ENCODE measurements at places on chromosomes 12 and 14.
A peak's percentile ranks its signal among the peaks of the same experiment; 100 is the strongest.

GRCh38 chr14:101586531-101587430 is 25.5 kb downstream of the DIO3 start:
- DNase-seq = no peak

DNA sequence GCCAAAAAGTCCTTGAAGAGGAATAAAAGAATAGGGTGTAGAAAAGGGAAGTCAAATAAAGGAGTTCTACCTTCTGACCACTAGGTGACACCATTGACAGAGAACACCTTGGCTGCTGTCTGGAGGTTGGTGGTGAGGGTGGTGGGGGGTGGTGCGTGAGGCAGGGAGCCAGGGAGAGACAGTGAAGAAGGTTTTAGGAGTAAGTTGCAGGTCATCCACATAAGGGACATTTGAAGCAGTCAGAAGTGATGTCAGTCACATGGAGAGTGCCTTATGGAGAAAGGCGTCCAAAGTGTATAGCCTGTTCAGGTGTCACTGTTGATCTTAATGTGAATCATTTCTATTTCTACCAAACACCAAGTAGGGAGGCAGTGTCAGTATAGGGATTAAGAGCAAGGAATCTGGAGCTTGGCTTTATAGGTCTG is 279.3 kb upstream of the DDHD1 start:
- DNase-seq = no peak

- no peak for DNase-seq
These were observed 17.0 kb downstream of the RNASE10 start for GRCh38 chr14:20522332-20522731.

- DNase-seq = peak; percentile 37
These were observed at the start of gene DNAH10 for GRCh38 chr12:123761841-123762714. TSS of gene DNAH10 (plus strand) at chr12:123762301. CDS start at chr12:123762337, 36 bp downstream.

DNA sequence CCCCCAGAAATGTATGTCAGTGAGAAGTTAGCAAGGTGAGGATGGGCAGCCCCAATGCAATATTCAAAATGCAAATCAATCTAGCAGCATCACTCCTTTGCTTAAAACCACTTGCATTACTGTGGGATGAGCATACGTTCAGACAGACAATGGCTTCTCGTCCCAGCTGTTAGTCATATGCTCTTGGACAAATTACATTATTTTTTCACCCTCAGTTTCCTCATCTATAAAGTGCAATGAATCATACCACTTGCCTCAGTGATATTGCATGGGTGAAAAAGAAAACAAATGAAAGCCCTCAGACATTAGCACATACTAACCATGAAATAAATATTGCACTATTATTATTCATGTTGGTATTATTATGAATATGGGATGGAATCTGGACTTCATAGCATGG is 132.3 kb downstream of the C12orf75 start:
- no peak for DNase-seq

GRCh38 chr12:49806877-49807276 is 21.3 kb downstream of the NCKAP5L start:
- no peak for DNase-seq

GRCh38 chr12:54404061-54405004 is 14.7 kb downstream of the ITGA5 start:
- DNase-seq = peak; percentile 59

GRCh38 chr14:81474148-81474492 is 59.5 kb downstream of the SEL1L start:
- DNase-seq = no peak

DNA sequence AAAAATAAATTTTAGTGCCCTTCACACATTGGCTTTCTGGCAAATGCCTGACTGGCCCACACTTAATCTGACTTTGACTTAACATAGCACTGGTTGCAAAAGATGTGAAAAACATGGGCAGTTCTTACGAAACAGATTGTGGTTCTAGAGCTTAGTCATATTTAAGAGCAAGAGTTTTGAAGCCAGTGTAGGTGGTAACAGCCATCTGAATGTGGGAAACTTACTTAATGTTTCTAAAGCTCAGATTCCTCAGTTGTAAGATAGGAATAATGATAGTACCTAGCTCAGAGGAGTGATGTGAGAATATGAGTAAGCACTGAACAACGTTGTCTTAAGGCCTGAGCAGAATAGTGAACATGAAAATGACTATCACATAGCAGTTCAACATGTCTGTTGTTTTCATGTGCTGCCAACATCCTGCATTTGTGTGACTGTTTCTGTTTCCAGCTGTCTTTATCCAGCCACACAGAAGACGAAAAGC is 262.7 kb downstream of the SYT1 start:
- DNase-seq = no peak

DNA sequence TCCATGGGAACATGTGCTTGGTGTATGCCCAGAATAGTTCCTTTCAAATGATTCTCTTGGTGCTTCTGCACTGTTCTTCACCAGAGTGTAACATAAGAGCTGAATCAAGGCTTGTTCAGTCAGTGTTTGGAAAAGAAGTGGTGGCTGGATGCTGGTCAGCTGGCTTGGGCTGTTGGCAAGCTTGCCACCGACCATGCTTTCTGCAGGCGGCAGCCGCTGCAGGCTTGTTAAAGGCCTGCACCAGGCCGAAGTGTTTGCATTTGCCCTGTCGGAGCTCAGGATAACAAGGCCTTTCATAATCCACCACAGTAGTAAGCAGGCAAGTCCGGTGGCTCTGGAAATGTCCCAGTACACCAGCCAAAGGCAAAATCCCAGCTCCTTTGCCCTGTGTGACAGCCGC is 26.9 kb downstream of the DAAM1 start:
- peak; percentile 83 for DNase-seq

GRCh38 chr14:24612196-24612595 is 2.7 kb upstream of the GZMH start:
- no peak for DNase-seq

DNA sequence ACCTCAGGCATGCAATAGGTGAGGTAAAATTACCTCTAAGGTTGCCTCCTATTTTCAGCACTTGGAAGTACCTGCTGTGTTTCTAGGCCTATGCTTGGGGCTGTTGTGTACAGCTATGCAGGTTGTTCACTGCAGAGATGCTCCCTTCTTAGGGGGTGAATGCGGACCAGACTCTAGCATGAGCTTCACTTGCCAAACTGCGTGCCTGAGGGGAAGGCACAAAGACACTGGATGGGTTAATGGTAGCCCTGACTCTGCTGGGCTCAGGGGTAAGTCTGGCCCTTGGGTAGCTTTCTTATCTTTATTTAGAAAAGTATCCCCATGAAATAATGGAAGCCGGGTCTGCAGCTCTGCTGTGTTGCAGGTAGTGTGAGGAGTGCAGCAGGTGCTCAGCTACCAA is 35.7 kb downstream of the B4GALNT3 start:
- DNase-seq = no peak

- no peak for DNase-seq
These were observed 9.8 kb downstream of the BEGAIN start for GRCh38 chr14:100577321-100577985.

DNA sequence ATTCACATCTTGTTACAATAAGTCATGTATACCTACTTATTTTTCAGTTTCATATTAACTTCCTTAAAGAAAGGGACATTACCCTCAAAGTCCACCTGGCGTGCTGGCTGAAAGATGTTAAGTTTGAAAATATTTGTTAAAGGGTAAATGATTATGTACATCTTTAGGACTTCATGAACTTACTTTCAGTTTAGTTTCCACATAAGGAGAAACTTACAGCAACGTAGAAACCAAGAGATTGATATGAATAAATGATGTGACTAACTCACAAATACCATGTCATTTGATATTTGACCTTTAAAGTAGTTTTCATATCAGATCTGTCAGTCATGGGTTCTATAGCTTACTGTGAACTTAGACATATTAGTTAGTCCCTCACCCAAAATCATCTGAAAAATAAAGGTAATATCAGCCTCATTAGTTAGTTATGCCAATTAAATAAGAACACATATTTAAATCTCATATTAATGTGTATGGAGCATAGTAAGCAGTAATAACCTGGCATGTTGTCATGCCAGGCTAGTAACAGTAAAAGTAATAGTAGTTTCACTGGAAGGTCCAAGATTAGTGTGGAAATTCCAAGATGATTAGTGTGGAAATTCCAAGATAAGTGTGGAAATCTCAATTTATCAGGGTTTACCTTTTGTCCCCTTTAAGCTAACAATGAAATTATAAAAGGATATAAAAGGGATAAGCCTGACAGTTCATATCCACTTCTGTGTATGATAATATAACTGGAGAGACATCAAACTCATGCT is 1.9 kb upstream of the CLEC2D start:
- no peak for DNase-seq

DNA sequence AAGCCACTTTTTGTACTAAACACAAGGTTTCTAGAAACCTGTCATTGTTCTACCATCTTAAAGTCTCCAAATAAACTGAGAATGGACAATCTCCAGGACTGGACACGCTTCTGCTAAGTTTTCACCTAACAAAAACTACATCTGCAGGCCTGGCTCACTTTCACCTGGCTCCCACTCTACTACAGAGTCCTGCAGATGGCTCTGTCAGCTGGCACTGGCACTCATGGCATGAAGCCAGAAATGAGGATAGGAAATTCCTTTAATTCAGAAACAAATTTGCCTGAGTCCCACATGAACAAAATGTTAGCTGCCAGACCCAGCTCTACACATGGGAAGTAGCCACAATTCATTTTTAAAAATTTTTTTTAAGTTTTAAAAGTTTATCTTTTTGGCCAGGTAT is 42.1 kb downstream of the STXBP6 start:
- DNase-seq = peak; percentile 86

DNA sequence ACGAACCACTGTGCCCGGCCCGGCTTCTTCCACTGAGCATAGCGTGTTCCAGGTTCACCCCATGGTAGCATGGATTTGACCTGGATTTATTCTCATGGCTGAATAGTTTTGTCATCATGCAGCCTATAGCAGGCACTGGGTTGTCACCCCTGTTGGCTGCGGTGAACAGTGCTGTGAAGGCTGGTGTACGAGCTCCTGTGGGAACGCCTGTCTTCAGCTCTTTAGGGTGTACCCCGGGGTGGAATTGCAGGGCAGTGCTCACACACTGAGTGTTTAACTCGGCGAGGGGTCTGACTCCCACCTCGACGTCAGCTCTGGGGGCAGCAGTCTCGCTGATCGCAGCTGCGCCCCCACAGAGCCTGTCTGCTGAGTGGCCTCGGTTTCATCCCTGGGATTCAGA is 15.3 kb downstream of the MMP17 start:
- DNase-seq = no peak

DNA sequence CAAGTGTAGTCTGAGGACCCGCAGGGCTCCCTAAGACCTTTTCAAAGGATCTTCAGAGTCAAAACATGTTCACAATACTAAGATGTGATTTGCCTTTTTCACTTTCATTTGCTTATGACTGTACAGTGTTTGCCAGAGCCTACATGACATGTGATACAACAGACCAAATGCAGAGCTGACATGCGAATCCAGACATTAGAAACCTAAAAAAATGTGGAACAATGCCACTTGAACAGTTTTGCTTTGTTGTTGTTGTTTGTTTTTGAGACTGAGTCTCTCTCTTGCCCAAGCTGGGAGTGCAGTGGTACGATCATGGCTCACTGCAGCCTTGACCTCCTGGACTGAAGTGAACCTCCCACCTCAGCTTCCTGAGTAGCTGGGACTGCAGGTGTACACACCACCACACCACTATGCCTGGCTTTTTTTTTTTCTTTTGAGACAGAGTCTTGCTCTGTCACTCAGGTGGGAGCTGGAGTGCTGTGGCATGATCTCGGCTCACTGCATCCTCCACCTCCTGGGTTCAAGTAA is 5.3 kb upstream of the RAB35 start:
- no peak for DNase-seq

GRCh38 chr14:51445001-51445390 is 204.9 kb downstream of the TMX1 start:
- DNase-seq = no peak

DNA sequence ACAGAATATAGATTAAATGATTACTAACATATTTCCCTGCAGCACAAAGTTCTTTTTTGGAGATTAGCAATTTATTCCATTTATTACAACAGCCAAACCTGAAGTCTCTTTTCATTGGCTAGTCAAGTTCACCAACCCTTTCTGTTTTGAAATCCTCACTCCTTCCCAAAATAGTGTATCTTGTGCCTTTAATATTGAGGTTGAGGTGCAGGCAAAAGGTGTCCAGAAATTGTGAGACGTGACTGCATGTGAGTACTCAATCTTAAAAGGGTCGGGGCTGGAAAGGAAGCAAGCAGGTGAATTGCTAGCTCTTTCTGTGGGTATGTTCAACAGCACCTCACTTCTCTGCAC is 11.1 kb upstream of the FOXN3 start:
- DNase-seq = no peak

- DNase-seq = no peak
These were observed 798.1 kb downstream of the NRXN3 start for GRCh38 chr14:78968265-78968664.

DNA sequence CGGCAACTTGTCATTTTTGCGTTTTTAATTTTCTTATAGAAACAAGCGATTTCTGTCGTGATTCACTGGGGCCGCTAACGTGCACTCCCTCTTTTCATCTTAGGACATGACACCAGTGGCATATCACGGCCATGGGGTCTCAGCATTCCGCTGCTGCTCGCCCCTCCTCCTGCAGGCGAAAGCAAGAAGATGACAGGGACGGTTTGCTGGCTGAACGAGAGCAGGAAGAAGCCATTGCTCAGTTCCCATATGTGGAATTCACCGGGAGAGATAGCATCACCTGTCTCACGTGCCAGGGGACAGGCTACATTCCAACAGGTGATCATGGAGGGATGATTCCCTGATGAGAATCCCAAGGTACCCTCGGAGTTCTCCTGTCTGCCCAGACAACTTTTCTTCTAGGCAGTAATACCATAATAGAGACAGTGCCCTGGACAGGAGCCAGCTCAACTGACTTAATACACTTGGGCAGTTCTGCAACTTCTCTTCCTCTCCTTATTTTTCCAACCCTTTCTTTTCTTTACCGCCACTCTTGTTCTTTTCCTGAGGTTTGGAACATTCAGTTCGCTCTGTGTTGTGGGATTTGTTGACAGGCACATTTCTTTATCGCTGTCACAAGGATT is 821 bp downstream of the TMEM106C start:
- DNase-seq = peak; percentile 45

- DNase-seq = no peak
These were observed 10.9 kb downstream of the BTG1 start for GRCh38 chr12:92134638-92135274.

DNA sequence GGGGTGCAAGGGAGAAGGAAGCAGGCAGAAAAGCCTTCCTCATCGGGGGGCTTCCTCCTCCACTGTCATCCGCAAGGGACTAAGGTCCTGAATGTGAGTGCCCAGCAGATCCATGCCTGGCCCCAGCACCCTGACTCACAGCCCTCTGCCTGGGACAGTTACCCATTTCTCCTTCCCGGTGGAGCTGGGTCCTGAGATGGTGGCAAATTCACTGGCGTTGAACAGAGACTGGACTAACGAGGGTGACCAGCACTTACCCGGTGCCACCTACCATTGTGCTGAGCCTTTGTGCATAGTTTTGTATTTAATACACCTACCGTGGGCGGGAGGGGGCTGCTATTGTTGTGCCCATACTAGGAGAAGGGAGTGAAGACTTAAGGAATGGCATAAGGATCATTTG is 30.9 kb upstream of the PLEKHG6 start:
- DNase-seq = no peak

DNA sequence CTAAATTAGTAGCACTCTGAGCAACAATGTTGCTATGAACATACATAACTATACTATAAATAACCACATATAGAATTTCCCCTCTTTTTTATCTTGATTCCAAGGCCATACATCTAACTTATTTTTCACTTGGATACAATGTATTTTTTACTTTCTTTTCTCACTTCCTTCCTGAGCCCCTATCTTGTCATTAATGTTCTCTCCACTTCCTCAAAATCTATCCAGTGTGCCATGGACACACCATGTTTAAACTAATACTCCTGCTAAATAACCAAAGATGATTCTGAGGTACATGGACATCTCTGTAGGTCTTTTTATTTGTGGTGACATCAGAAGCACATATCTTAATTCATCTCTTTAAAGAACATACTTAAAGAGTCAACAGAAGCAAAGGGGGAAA is 251.2 kb downstream of the C12orf42 start:
- no peak for DNase-seq
